ENCODE measurements at places on chromosomes 4 and X. TPM values are rescaled to one million over a fixed set of nuclear protein-coding genes. Genes with fewer than 3 reads are reported as not detected.

GRCh38 chr4:114879916-114880669 lies 233.3 kb downstream of the NDST4 start:
- no peak for DNase-seq

GRCh38 chrX:39377157-39377556 lies 575.9 kb downstream of the MID1IP1 start:
- DNase-seq = no peak

- DNase-seq = no peak
These were observed 233.9 kb upstream of the CXXC4 start for GRCh38 chr4:104728380-104729122.

DNA sequence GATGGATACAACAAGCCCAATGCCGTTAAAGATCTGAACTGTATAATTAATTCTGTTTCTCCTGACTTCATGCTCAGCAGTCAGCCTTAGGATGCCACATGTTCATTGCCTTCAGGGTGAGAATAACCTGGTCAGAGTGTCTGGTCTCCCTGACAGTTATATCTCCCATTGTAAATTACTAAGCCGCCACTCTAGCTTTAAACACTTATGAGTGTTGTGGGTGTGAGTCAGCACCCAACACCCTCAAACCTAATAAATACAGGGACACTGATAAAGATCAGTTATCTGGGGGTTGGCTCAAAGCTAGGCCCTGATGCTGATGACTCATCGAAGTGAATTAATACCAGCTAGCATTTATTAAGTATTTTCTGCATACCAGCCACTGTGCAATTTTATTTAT lies 64.9 kb upstream of the DYNLT3 start:
- no peak for DNase-seq

GRCh38 chr4:41320278-41320677 lies 63.5 kb downstream of the UCHL1 start:
- DNase-seq = no peak

GRCh38 chr4:161148051-161148450 lies 1015.7 kb downstream of the FSTL5 start:
- no peak for DNase-seq

DNA sequence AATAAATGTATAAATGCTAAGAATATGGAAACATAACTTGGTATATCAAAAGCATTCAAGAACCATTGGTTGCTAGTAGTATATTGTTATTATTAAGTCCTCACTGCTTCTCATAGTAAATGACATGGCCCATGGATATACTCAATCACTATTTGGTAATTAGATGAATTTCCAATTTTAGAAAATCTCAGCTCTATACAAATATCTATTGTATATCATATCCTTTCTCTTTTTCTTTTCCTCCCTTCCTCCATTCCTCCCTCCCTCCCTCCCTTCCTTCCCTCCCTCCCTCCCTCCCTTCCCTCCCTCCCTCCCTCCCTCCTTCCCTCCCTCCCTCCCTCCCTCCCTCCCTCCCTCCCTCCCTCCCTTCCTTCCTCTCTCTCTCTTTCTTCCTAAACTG lies 514.4 kb upstream of the LCORL start:
- no peak for DNase-seq

GRCh38 chr4:140149846-140150635 lies 3.9 kb downstream of the MAML3 start:
- DNase-seq = peak; percentile 36

DNA sequence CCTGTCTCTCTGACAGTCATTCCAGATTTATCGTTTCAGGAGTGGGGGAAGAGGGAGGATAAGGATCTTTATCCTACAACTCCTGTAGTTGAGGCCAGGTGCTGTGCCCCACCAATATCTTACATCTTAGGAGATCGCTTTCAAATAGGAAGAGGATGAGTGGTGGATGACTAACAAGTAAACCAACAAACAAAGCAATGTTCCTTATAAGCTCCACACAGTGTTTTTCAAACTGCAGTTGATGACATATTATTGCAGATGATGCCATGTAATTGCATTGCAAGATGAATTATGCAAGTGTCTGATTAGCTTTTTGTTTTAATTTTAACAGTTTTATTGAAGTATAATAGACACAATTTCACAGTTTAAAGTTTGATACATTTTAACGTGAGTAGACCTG lies 35.8 kb upstream of the TMEM164 start:
- no peak for DNase-seq

GRCh38 chr4:23213198-23213597 lies 520.5 kb downstream of the GBA3 start:
- DNase-seq = no peak

- DNase-seq = no peak
These were observed 595.4 kb upstream of the AGA start for GRCh38 chr4:178037459-178038214.

GRCh38 chrX:24839331-24839730 lies 145.6 kb downstream of the POLA1 start:
- DNase-seq = no peak

- no peak for DNase-seq
These were observed 167.8 kb upstream of the PPP3CA start for GRCh38 chr4:101515099-101515498.

- no peak for DNase-seq
These were observed 43.4 kb downstream of the MOB1B start for GRCh38 chr4:70945452-70946055.

DNA sequence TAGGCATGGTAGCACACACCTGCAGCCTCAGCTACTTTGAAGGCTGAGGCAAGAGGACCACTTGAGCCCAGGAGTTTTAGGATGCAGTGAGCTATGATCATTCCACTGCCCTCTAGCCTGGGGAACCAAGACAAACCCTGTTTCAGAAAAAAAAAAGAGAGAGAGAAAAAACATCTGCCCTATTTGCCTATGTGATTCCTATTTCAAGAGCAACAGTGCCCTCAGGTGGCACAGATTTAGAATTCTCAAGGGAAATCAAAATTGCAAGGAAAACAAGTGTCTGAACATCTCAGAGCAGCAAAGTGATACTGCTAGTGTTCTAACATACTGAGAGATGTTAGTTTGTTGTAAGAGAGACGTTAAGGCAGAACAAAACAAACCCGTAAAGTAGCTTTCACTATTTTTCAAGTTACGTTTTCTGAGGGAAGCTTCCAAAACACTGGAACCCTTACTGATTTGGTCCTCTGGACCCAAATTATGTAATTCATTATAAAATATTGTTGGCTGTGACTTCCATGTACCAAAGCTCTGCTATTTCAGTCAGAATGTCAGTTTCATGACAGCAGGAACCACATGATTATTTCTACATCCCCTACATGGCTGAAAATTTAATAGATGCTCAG lies 7.9 kb downstream of the BDH2 start:
- peak; percentile 21 for DNase-seq

The EPGN gene
- not detected for total RNA-seq

The SLC7A11 gene
- 0.07 TPM for total RNA-seq

The NPNT gene
- total RNA-seq = not detected

The XG gene
- total RNA-seq = not detected

The FGF13 gene
- total RNA-seq = not detected

The HSFX3 gene
- total RNA-seq = not detected

Measured in natural killer cell (primary cell).